ENCODE measurements at places on chromosomes 3 and 15.

DNA sequence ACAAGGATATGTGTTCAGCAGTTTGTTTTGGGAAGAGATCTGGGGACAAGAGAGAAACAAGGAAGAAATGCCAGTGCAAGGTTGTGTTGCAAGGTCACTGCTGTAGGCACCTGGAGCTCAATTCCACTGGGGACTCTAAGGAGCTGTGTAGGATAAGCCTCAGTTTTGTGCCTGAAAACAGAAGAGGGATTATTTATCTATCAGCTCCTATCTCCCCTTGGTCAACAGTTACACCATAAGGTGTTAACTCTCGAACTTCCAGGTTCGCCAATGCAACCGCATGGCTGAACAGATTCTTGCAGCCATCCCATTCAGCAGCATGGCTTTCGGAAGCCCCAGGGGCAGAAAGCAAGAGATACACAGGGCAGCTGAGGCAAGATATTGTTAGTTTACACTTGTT lies 41.6 kb upstream of the CNOT10 start:
- no peak for DNase-seq

GRCh38 chr3:45560281-45560971 lies 34.1 kb upstream of the LIMD1 start:
- DNase-seq = no peak

- DNase-seq = no peak
These were observed 26.4 kb upstream of the LAMP3 start for GRCh38 chr3:183188895-183189462.

GRCh38 chr15:47959617-47960413 lies 161.0 kb upstream of the SLC24A5 start:
- DNase-seq = no peak

GRCh38 chr15:62324382-62324781 lies 159.3 kb upstream of the C2CD4B start:
- DNase-seq = no peak

GRCh38 chr3:144187531-144188210 lies 216.0 kb downstream of the DIPK2A start:
- DNase-seq = no peak

DNA sequence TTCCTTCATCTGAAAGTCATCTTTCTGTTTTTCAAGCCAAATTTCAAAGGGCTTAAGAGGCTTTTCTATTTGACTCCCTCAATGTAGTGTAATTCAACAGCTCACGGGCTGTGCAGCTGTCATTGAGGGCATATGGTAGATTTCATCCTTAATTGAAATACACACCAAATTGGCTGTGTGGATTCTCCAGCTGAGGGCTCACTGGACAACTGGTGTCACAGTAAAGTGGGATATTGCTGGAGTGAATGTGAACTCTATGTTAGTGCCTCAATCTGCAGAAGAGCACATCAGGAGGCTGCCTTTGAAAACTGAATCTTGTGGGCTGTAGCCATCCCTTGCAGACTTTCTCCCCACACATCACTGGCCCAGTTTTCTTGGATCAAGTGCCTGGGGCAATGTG lies 120.1 kb downstream of the GALK2 start:
- DNase-seq = no peak

- no peak for DNase-seq
These were observed 5.0 kb upstream of the IL16 start for GRCh38 chr15:81191701-81192100.

- no peak for DNase-seq
These were observed 30.0 kb upstream of the CACNA1D start for GRCh38 chr3:53464424-53464823.

GRCh38 chr15:28120359-28120640 lies 21.2 kb upstream of the OCA2 start:
- no peak for DNase-seq

- no peak for DNase-seq
These were observed 48.8 kb upstream of the PSMD6 start for GRCh38 chr3:64072126-64072525.

- no peak for DNase-seq
These were observed 448.8 kb downstream of the GRM7 start for GRCh38 chr3:7309641-7310102.

DNA sequence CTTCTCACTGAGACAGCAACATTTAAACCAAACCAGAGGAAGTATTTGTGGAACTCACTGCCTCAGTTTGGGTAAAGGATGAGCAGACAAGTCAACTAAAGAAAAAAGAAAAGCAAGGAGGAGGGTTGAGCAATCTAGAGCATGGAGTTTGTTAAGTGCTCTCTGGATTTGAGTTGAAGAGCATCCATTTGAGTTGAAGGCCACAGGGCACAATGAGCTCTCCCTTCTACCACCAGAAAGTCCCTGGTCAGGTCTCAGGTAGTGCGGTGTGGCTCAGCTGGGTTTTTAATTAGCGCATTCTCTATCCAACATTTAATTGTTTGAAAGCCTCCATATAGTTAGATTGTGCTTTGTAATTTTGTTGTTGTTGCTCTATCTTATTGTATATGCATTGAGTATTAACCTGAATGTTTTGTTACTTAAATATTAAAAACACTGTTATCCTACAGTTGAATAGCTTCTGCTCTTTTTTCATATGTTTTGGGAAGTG lies 23.3 kb downstream of the CLDN18 start:
- no peak for DNase-seq

- DNase-seq = no peak
These were observed 29.4 kb downstream of the ULK4 start for GRCh38 chr3:41932464-41932863.

DNA sequence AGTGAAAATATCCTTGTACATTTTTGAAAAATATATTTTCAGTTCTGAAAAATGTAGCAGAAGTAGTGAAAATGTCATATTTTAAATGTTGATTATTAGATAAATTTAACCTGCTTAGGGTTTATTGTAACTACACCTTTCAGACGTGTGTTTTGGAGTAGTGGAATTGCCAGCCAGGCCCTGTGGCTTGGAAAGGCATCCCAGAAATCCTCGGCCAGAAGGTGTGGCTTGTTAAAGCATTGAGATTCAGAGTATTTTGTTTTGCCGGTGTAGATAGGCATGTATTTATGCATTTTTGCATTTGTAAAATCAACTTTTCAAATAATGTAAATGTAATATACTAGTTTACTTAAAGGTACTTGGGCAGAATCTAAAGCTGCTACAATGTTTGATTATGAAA lies 7.0 kb downstream of the EBLN2 start:
- no peak for DNase-seq

GRCh38 chr15:69704700-69705099 lies 252.1 kb downstream of the RPLP1 start:
- DNase-seq = no peak

GRCh38 chr3:143358155-143358792 lies 238.7 kb downstream of the CHST2 start:
- DNase-seq = no peak

Measured in bone marrow (tissue), 2 donors.